ENCODE measurements at places on chromosomes 3 and 15.
A peak's percentile ranks its signal among the peaks of the same experiment; 100 is the strongest.

- no peak for DNase-seq
Observed at GRCh38 chr15:59801649-59802048, 112.5 kb upstream of the BNIP2 start.

GRCh38 chr15:77474310-77474988, 53.8 kb downstream of the HMG20A start:
- no peak for DNase-seq

DNA sequence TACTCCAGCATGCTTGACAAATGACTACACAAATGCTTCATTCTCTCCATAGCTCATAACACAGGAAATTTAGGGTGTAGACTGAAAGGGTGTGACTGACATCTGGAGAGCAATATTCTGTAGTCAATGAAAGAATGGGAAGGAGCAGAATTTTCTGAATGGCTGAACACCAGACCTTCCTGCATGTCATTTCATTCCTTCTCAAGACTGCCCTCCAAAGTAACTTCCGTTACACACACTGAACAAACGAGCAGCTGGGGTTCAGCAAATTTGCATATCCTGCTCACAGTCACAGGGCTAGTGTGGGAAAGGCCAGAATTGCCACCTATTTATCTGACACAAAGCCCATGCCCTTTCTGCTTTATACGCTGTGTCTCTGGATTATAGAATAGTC, 325.0 kb upstream of the CFAP20DC start:
- DNase-seq, result no peak

- peak; percentile 7 for DNase-seq
Observed at GRCh38 chr3:31008994-31009393, 114.5 kb upstream of the GADL1 start.

DNA sequence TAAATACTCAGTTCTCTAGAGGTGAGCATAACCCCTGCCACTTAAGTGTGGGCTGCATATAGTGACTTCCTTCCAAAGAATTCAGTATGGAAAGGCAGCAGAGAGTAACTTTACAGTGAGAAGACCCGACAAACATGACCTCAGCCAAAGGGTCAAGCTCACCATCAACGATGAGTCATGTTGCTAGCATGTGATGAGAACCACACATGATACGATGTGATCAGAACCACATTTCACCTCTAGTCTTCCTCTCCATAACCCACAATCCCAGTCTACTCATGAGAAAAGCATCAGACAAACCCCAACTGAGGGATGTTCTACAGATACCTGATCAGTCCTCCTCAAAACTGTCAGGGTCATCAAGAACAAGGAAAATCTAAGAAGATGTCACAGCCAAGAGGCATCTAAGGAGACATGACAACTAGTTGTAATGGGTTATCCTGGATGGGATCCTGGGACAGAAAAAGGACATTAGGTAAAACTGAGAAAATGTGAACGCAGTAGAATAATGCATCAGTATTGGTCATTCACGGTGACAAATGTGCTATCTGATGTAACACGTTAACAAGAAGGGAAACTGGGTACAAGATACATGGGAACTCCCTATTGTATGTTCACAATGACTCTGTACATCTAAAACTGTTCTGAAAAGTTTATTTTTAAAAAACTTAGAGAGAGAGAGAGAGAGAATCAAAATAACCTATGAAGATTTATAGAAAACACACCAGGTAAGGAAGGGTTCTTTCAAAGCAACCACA, 28.3 kb downstream of the SEC61A1 start:
- peak; percentile 96 for DNase-seq

Data from RCC 7860 (cell line).